ENCODE measurements at places on chromosomes 16 and 17.

GRCh38 chr17:44865931-44866330 is 18.2 kb downstream of the HIGD1B start:
- DNase-seq: no peak

GRCh38 chr17:78951967-78952551 is 26.9 kb upstream of the TIMP2 start:
- DNase-seq: no peak

DNA sequence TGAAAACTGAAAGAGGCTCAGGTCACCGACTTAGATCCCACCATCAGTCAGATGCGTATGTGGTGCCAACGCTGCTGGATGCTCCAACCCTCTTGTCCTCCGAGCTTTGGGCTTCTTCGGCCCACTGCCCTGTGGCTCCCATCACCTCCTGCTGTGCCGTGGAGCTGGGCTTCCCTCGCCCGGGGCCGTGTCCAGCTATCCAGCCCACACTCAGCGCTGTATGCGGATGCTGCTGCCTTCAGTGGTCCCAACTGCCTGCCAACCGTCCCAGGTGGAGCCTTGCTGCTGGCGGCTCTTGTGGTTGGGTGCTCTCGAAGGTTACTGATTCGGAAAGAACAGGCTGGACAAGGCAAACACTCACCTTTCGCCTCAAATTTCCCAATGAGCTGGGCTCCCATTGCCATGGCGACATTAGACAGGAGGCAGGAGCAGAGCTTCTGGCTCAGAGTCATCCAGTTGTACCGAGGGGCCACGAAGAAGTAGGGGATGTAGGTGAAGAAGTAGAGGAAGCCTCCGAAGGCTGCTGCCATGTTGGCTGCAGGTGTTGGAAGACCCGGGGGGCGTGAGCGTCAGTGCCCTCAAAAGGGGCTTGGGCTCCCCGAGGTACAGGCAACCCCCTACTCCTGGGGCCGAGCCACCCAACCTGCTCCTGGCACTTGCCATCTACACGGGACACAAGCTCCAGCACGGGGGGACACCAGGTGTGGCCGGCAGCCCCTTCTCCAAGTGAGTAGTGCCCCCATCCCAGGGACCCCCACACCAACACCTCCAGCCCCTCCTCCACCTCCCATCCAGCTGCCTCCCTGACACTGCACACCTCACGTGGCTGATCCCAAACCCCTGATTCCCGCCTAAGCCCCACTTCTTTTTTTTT is 32.2 kb downstream of the ABCA3 start:
- no peak for DNase-seq

GRCh38 chr16:58931436-58931835 is 197.3 kb upstream of the GOT2 start:
- DNase-seq: no peak

- no peak for DNase-seq
Measured at GRCh38 chr16:85829751-85830445, 30.4 kb downstream of the COX4I1 start.

GRCh38 chr16:12337871-12338655 is 361.5 kb downstream of the SNX29 start:
- DNase-seq: no peak

DNA sequence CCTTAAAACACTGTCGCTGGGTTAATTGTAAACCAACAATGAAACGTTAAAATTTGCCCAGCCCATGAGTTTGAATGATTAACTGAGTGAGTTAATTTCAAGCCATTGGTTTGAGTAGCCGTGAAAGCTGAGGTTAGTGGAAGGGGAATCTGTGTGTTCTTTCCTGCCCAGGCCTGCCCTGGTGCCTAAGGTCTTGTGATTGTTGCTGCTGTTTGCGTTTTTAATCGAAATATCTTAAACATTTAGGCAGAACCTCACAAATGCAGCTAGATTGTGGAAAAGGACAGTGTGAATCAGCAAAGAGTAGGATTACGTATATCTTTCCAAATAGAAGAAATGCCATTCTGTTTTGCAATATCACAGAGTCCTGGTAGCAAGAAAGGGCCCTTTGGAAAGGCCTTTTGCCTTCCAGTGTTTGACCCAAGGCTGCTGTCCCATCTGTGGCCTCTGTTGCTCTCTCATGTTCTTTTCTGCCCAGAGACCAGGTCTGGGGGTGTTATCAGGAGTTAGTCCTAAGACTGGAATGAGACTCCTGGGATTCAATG is 113.8 kb downstream of the MSI2 start:
- DNase-seq: no peak

- no peak for DNase-seq
Measured at GRCh38 chr16:183005-183404, 2.7 kb downstream of the HBQ1 start.

DNA sequence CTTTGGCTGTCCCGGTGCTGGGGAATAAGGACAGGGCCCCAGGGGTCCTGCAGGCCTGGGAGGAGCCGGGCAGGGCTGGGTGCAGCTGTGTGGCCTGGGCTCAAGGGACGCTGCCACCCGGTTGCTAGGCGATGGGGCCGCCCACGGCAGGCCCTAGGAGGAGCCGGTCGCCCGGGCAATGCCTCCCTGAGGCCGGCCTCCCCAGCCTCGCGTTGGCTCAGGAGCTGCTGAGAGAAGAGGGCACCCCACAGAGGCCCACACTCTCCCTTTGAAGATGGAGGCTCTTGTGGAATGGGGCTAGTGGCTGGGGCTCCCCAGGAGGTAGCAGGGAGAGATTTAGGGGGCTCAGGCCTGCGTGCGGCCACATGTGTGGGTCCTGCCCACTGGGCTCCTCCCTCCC is at the start of gene CIBAR2:
Gene CIBAR2 (minus strand): TSS at position 109 of the 400 bp plus-strand sequence. CDS start 120 bp downstream, outside the sequence.
- DNase-seq: no peak

GRCh38 chr16:70434484-70435260 is 4.2 kb downstream of the ST3GAL2 start:
- DNase-seq: no peak

GRCh38 chr17:59328601-59329000 is 2.9 kb upstream of the YPEL2 start:
- DNase-seq: no peak

DNA sequence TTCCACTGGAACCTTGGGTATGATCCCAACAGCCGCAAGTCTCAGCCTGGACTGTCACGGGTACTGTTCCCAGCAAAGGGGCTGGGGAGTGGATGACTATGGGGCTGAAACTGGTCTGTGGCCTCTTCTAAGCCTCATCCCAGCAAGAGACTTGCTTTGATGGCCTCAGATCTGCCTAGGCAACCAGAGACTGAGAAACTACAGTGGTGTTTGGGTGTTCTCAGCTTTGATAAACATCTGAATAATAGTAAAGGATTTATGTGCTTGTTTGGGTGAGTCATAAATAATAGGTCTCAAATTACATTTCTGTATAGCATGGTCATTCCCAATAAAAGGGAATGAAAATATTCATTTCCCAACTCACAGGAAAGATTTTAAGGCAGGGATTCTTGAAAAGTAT is 30.2 kb upstream of the ULK2 start:
- no peak for DNase-seq

DNA sequence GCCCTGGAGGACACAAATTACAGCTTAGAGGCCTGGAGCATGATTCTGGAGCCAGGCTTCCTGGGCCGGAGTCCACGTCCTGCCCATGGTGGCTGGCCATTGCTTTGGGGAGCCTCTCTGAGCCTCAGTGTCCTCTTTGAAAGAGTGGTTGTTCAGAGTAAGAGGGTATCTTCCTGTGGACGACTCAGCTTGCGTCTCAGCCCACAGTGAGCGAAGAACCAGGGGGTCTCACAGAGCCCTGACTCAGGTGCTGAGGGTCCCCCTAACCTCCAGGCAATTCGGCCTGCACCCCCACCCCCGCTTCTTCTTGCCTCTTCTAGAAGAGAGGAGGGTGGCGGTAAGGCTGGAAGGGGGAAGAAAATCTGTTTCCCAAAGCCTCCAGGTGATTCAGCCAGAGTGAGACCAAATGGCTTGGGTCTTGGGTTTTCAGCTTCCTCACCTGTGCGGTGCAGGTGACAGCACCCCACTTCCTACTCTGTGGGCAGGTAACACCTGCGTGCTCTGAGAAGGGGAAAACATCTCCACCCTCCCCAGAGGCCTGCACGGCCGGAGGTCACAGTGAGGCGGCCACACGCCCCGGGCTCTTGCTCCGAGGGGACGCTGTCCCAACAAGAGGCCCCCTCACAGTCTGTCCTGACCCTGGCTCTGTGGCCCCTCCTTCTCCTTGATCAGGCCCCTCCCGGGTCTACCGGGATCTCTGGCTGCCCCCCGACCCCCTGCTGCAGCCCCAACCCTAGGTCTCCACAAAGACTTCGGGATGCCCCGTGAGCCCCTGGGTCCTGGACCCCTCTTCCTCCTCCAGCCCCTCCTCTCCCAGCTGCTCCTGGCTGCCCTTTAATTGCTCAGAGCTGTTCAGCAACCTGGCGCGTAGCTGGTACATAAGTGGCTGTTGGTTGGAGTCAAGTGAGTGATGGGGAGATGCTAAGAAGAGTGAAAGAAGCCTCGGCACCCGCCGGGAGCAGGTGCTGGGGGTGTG is 119.2 kb downstream of the METRNL start:
- DNase-seq: no peak

DNA sequence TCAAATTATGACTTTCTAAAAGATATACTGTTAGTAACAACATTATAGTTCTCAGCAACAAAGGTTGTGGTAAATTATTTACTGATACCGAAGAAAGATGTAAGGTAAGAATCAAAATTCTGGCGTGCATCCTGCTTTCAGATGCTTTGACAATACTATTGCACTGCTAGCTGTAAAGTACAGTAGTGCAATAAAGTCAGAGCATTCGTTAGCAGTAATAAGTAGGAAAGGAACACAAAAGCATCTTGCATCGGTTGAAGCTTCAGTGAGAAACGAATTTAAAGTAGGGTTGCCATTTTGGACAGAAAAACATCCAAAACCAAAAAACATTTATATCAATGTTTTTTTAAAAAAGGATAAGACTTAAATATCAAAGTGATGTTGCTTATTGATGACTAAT is 4.0 kb downstream of the SKA2 start:
- DNase-seq: no peak

DNA sequence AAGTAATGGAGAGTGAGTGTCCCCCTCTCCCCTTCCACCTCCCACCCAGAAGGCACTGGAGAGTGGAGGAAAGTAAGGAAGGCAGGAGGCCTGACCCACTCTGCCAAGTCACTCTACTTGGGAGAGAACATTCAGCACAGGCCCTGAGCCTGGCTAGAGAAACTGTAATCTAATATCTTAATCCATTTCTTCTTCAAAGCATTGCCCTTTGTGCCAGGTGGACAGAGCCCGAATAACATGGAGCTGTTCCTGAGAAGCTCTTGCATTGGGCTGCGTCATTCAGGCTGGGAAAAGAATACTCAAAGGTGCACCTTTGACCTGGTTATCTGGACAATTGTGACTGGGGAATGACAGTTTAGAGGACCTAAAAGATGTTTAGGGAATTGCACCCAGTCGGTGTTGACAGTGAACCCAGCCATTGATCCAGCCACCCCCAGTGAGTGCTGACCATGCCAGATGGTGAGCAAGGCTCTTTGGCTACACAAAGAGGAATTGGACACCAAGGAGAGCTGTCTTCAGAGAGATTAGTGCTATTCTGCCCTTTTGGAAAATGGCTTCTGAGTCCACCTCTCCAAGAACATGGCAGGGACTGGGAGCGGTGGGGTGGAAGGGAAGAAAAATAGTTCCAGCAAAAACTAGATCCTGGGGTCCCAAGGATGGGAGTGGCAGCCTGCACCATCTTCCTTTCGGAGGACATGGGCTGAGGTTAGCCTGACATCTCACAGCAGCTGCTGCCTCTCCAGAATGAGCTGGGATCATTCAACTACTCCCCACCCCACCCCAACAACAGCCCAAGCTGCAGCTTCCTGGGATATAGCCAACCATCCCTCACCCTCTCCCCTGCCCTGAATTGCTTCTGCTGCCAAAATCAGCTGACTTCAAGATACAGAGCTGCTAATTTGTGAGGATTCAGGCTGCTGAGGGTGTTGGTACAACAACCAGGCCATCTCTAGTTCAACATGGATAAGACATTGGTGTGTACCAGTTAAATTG is 11.6 kb upstream of the NOG start:
- no peak for DNase-seq

DNA sequence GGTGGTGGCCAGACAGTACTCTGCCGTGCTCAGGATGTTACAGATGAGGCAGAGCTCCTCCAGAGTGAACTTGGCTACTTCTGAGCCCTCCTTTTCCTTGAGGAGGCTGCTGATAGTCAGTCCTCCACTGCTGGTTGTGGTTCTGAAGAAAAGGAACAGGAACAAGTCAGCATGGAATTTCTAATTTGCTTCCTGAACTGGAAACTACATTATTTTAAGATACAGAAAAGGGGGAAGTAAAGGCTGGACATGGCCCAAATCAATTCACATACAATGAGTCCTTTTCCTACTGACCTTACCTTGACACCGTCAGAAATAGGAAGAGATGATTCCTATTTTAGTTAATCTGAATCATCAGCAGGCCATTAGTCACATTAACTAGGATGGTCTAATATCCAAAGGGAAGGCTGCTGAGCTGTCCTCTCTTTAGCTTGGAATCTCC is 154.2 kb downstream of the VPS53 start:
- no peak for DNase-seq

DNA sequence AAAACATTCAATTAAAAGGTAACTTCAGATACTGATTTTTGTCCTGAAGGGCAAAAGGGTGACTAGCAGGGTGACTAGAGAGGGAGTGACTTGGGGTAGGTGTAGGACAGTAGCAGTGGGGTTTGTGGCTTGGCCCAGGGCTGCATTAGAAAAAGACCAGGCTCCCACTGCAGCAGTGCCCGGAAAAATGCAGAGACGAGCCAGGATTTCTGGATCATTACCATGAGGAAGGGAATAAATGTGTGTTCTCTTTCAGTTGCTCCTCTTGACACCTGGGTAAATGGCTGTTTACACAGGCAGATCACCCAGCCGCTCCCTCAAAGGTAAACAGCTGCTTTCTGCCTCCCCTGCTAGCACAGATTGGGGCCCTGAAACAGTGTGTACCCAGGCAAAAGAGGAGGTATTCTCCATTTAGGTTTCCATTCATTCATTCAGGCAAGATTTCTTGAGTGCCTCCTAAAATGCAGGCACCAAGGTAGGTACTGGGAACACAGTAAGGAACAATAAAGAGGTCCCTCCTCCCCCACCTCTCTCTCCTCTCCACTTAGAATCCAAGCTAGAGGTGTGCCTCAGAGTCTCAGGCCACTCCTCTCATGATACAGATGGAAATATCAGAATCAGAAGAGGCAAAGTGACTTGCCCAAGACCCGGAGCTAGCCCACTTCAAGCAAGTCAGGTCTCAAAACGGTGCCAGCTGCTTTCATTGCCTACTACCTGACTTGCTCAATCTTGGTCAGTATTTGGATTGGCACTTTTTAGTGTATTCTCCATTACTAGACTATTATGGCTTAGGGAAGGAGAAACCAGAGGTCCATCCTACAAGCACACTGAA is 15.2 kb upstream of the TOX3 start:
- no peak for DNase-seq

DNA sequence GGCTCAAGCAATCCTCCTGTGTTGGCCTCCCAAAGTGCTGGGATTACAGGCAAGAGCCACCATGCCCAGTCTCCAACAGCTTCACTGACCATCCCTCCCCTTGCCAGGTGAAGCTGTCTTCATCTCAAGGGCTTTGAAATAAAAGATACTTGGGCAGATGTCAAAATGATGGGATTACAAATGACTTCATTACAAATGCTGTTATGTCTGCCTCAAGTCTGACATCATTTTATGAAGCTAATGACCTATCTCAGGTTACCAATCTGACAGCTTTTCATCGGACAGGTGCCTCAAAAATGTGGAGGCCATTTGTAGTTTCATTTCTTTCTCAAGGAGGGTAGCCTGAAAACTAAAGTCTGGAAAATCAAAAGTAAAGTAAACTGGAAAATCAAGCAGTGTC is 323.7 kb upstream of the TBX2 start:
- DNase-seq: no peak

GRCh38 chr17:36931697-36932382 is 5.4 kb upstream of the LHX1 start:
- DNase-seq: no peak

- no peak for DNase-seq
Measured at GRCh38 chr17:9038380-9038779, 17.1 kb downstream of the NTN1 start.
